Peyer's patch (tissue), 4 donors: ENCODE measurements at places on chromosomes 13 and 19. TPM values are rescaled to one million over a fixed set of nuclear protein-coding genes. Genes with fewer than 3 reads are reported as not detected.
A peak's percentile ranks its signal among the peaks of the same experiment; 100 is the strongest.

IZUMO4 gene
- 5.2 TPM for total RNA-seq

ZNF708 gene
- total RNA-seq: 13.1 TPM

FFAR1 gene
- 1.6 TPM for total RNA-seq

RNF17 gene
- total RNA-seq: not detected

KCNJ14 gene
- total RNA-seq: 1.9 TPM

CYP4F2 gene
- 748 TPM for total RNA-seq

CEACAM6 gene
- 6.8 TPM for total RNA-seq

LRRC63 gene
- 0.40 TPM for total RNA-seq

DNAAF3 gene
- total RNA-seq: not detected

NECTIN2 gene
- total RNA-seq: 124 TPM

WDR62 gene
- 2.3 TPM for total RNA-seq

JAK3 gene
- total RNA-seq: 5.1 TPM

EPSTI1 gene
- total RNA-seq: 8.8 TPM

- H3K4me3 ChIP-seq: no peak overlapping the region
- no peaks in the 10 kb centered on the region for H3K36me3 ChIP-seq
- no peak overlapping the region for H3K27ac ChIP-seq
- H3K27me3 ChIP-seq: no peaks in the 10 kb centered on the region
- no peak for DNase-seq
Measured at GRCh38 chr13:64688893-64689677, 2541.1 kb downstream of the PCDH9 start.

DNA sequence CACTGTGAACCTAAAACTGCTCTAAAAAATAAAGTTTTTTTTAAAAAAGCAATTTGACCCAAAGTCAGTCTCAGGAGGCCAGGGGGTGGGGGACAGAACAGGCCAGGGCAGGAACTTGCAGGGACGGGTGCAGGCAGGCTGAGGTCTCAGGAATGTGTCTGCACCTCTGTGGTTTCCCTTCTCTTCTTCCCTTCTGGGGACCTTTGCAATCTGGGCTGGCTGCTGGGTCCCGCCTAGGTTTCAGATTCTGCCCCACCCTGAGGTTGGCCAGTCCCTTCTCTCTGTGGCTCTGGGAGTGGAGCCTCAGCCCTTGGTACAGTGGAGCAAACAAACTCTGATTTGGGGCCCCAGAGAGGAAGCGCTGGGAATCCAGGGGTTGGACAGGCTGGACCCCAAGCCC, 5.3 kb upstream of the F2RL3 start:
- no peaks in the 10 kb centered on the region for H3K27me3 ChIP-seq
- no peak for DNase-seq
- no peak overlapping the region for H3K4me3 ChIP-seq
- no peaks in the 10 kb centered on the region for H3K4me1 ChIP-seq
- no peaks in the 10 kb centered on the region for H3K36me3 ChIP-seq

DNA sequence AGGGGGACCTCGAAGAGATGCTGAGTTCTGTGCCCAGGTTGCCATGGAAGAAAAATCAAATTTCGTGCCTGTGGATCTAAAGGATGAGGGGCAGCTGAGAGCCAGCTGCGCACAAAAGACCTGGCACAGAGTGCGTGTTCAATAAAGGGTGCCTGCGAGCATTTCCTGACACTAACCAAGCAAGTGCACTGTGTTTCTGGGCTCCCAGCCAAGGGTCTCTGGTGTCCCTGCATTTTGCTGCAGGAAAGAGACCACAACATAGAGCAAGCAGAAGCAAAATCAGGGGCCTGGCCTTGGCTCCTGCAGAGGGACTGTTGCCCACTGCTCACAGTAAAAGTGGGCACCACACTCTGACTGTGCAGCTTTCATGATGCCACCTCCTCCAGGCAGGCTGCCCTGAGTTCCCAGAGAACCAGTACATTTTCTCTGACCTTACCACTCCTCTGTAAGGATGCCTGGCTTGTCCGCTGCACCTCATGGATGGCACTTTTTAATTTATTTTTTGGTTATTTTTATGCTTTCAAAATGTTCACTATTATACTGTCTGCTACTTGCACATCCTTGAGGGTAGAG, 70.8 kb upstream of the GPR12 start:
- no peak for DNase-seq
- no peaks in the 10 kb centered on the region for H3K4me1 ChIP-seq
- no peaks in the 10 kb centered on the region for H3K27me3 ChIP-seq
- H3K27ac ChIP-seq: no peak overlapping the region
- H3K4me3 ChIP-seq: no peak overlapping the region

DNA sequence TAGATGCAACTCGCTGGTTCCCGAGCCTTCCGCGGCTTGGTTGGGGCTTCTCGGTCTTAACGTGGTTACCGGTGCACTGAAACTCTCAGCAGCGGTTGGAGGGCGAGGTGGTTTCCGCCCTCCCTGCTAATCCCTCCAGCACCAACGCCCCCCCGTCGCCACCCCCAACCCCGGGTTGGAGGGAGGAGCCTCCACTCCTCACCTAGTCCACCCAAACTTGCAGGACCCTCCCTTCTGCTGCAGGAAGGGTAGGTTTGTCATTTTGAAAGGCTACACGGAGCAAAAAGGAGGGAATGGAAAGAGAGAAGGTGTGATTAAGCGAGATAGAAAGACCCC, 465.0 kb downstream of the ITGBL1 start:
- no peaks in the 10 kb centered on the region for H3K27me3 ChIP-seq
- H3K27ac ChIP-seq: no peak overlapping the region
- H3K4me3 ChIP-seq: no peak overlapping the region
- peaks cover 11% of the 10 kb centered on the region for H3K4me1 ChIP-seq

GRCh38 chr13:22748866-22749577, 431.8 kb upstream of the SGCG start:
- no peak overlapping the region for H3K27ac ChIP-seq
- no peak overlapping the region for H3K4me3 ChIP-seq
- no peaks in the 10 kb centered on the region for H3K27me3 ChIP-seq
- no peak for DNase-seq
- H3K36me3 ChIP-seq: no peaks in the 10 kb centered on the region

- no peak overlapping the region for H3K4me3 ChIP-seq
- no peaks in the 10 kb centered on the region for H3K4me1 ChIP-seq
- DNase-seq: no peak
- H3K36me3 ChIP-seq: no peaks in the 10 kb centered on the region
- H3K27ac ChIP-seq: no peak overlapping the region
Measured at GRCh38 chr19:33436360-33437345, 63.1 kb downstream of the CEBPG start.

DNA sequence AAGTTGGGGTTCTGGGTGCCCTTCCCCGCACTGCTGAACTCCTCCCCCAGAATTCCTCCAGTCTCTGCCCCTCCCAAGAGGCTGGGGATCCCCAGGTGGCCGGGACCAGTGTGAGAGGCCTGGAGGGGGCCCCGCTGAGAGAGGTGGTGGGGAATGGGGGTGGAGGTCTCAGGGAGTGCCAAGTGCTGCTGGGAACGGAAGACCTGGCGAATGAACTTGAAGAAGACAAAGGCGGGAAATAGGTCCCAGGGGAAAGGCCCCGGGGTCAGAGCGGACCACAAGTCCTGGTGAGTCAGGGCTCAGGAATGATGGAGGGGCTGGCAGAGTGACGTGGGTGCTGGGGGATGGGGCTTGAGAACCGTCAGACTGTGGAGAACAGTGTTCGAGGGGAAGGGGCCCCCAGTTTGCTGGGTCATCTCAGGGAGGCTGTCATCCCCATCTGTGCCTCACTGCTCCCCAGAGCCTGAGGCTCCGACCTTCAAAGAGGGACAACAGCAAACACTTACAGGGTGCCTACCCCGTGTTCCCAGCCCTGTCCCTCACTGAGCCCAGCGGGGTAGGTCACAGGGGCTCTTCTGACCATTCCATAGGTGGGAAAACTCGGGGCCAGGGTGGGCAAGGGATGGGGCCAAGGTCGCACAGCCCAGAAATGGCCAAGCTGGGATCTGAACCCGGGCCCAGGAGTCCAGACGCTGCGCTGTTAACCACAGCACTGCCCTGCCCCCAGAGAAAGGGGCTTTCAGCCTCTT, 16.0 kb upstream of the SEMA6B start:
- H3K36me3 ChIP-seq: no peaks in the 10 kb centered on the region
- no peaks in the 10 kb centered on the region for H3K4me1 ChIP-seq
- no peak for DNase-seq
- H3K27me3 ChIP-seq: peaks cover 5% of the 10 kb centered on the region
- no peak overlapping the region for H3K4me3 ChIP-seq
- no peak overlapping the region for H3K27ac ChIP-seq

GRCh38 chr13:46468570-46469463, 81.8 kb upstream of the RUBCNL start:
- H3K4me3 ChIP-seq: no peak overlapping the region
- H3K4me1 ChIP-seq: no peaks in the 10 kb centered on the region
- no peaks in the 10 kb centered on the region for H3K36me3 ChIP-seq
- H3K27ac ChIP-seq: no peak overlapping the region

DNA sequence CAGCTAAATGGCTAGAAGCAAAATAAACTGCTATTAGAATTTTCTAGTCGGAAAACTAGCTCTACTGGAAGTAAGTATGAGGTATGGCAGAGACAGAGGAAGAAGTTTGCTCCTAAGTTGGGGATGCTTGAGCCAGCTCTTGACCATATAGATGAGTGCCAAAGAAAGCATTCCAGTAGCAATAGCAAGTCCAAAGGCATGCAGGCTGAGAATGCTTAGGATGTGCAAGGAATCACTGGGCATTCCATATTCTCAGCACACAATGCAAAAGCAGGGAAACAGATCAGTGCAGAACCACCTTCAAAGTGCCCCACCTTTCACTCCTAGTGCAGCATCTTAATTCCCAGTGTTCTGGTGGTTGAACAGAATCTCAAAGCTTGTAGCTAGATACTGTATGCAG, 32.9 kb downstream of the SERTM1 start:
- no peaks in the 10 kb centered on the region for H3K27me3 ChIP-seq
- H3K36me3 ChIP-seq: no peaks in the 10 kb centered on the region
- H3K27ac ChIP-seq: no peak overlapping the region
- no peaks in the 10 kb centered on the region for H3K4me1 ChIP-seq

- no peaks in the 10 kb centered on the region for H3K36me3 ChIP-seq
- no peak overlapping the region for H3K4me3 ChIP-seq
- H3K27me3 ChIP-seq: no peaks in the 10 kb centered on the region
Measured at GRCh38 chr13:79895416-79895815, 414.5 kb downstream of the NDFIP2 start.

- H3K27me3 ChIP-seq: no peaks in the 10 kb centered on the region
- H3K27ac ChIP-seq: no peak overlapping the region
- H3K4me1 ChIP-seq: peaks cover 27% of the 10 kb centered on the region
- H3K36me3 ChIP-seq: peaks cover 58% of the 10 kb centered on the region
Measured at GRCh38 chr19:44960906-44961728, 5.9 kb downstream of the CLPTM1 start.

- peak overlapping the region; percentile 44 for H3K27ac ChIP-seq
Measured at GRCh38 chr19:12965812-12966135, 3.6 kb upstream of the DAND5 start.

GRCh38 chr19:39319892-39320248, 793 bp downstream of the LRFN1 start:
- H3K27me3 ChIP-seq: no peaks in the 10 kb centered on the region
- DNase-seq: no peak
- H3K27ac ChIP-seq: no peak overlapping the region
- H3K4me3 ChIP-seq: peak overlapping the region; percentile 66
- H3K4me1 ChIP-seq: no peaks in the 10 kb centered on the region
- H3K36me3 ChIP-seq: no peaks in the 10 kb centered on the region

- no peak for DNase-seq
- no peaks in the 10 kb centered on the region for H3K4me1 ChIP-seq
- H3K27me3 ChIP-seq: no peaks in the 10 kb centered on the region
- peaks cover 17% of the 10 kb centered on the region for H3K36me3 ChIP-seq
- no peak overlapping the region for H3K4me3 ChIP-seq
Measured at GRCh38 chr13:100646030-100646673, 28.4 kb downstream of the TMTC4 start.

DNA sequence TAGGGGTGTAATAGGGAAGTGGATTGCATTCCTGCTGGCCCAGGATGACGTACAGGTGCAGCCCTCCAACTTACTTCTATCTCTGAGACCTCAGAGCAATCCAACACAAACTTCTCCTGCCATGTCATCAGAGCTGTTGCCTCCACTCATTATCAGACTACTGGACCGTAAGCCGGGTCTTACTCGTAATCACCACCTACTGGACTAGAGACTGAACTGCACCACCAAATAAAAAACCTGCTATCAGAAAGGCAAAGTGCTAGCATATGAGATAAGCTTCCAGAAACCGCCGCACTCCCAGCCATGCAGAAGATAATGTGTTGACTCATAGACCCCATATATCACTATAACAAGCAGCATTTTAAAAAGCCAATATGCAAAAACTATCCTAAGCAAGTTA, 102.0 kb downstream of the SLITRK1 start:
- H3K27ac ChIP-seq: no peak overlapping the region
- H3K4me1 ChIP-seq: no peaks in the 10 kb centered on the region
- H3K4me3 ChIP-seq: no peak overlapping the region
- H3K27me3 ChIP-seq: no peaks in the 10 kb centered on the region

- no peaks in the 10 kb centered on the region for H3K4me1 ChIP-seq
- peak overlapping the region; percentile 67 for H3K27ac ChIP-seq
- peak; percentile 73 for DNase-seq
Measured at GRCh38 chr13:72726726-72727416, 558 bp downstream of the MZT1 start.

- H3K36me3 ChIP-seq: no peaks in the 10 kb centered on the region
- no peaks in the 10 kb centered on the region for H3K27me3 ChIP-seq
- H3K4me3 ChIP-seq: no peak overlapping the region
- H3K4me1 ChIP-seq: no peaks in the 10 kb centered on the region
- no peak overlapping the region for H3K27ac ChIP-seq
Measured at GRCh38 chr13:111614613-111615012, 294.2 kb downstream of the TEX29 start.

DNA sequence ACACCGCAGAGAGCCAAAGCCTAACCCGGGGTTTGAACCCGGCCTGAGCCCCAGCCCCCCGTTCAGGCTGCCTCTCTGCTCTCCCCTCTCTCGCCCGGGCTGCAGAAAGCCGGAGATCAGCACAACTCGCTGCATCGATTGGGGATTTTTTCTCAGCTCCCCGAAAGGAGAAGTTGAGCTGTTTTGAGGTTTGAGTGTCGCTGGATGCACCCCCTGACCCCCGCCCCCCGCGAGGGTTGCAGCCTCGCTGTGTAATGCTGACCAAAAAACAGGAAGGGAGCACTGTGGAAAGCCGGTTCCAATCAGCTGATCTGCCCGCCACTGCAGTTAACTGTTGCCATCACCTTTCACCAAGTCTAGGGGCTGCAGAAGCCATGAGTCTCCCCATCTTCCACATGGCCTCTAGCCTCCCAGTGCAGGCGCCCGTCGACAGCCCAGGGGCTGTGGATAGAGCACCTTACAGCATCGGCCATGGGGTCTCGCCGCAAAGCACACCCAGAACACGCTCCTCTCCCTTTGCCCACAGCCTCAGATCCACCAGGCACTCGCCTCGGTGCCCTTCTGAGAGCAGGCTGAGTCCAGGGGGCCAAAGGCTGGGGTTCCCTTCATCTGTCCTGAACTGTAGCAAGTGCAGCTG, 34.5 kb downstream of the MYO9B start:
- H3K4me3 ChIP-seq: peak overlapping the region; percentile 26
- peak overlapping the region; percentile 65 for H3K27ac ChIP-seq
- peaks cover 23% of the 10 kb centered on the region for H3K4me1 ChIP-seq

- no peaks in the 10 kb centered on the region for H3K4me1 ChIP-seq
- no peak overlapping the region for H3K27ac ChIP-seq
- no peak for DNase-seq
- H3K27me3 ChIP-seq: no peaks in the 10 kb centered on the region
- H3K36me3 ChIP-seq: no peaks in the 10 kb centered on the region
Measured at GRCh38 chr13:113187263-113187669, 21.2 kb downstream of the PCID2 start.
